ENCODE measurements at places on chromosomes 3 and 15.

DNA sequence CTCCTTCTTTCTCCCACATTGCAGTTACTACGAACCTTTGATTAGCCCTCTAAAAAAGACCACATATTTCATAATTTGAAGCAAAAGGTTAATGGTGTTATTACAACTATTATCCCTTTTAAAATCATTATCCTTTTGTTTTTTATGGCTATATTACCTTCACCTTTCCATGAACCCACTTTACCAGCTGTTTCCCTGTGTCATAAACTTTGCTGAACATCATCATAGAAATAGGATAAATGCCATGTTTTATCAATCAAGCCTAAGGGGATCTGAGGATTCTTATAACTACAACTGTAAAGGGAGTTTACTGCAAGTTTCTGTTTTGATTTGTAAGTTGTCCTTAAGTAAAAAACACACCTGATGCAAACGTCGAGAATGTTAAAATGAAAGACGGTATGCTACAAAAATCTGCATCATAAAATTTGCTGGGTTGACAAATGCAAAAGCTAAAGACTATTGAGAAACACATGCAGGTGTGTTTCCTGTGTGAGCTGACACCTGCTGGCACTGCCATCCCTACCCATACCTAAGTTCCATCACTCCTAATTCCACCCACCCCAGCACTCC lies 39.1 kb upstream of the ARRDC4 start:
- no peak for DNase-seq

DNA sequence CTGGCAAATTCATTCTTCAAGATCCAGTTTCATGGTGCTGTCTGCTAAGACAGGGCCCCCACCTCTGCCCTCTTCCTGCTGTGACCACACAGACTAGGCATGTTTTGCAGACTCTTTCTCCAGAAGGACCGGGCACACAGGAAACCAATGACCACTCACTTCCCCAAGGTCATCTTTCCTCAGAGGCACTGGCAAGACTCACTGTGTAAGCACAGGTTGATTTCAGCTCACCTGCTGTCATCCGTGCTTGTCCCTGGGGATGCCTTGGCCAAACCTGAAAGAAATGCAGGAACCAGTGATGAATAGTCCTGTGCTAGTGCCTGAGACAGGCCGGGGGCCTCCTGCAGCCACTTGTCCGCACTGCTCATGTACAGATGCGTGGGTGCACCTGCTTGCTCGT lies 33.5 kb downstream of the ALS2CL start:
- no peak for DNase-seq

DNA sequence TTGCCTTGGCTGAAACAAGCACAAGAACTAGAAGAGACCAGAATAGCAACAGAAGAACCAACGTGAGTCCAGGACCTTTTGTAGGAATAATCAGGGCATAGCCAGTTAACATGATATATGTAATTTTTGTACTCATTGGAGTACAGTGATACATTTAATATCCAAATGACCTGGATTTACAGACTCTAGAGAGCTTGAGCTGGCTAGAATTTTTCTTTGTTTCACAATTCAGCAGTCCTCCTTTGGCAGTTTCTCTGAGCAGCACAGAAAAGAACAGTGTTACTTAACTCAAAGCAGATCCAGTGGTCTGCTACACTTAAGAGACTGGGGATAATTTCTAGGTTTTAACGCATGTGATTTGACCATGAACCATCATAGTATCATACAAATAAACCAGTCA lies 245.7 kb downstream of the ADAMTSL3 start:
- no peak for DNase-seq

DNA sequence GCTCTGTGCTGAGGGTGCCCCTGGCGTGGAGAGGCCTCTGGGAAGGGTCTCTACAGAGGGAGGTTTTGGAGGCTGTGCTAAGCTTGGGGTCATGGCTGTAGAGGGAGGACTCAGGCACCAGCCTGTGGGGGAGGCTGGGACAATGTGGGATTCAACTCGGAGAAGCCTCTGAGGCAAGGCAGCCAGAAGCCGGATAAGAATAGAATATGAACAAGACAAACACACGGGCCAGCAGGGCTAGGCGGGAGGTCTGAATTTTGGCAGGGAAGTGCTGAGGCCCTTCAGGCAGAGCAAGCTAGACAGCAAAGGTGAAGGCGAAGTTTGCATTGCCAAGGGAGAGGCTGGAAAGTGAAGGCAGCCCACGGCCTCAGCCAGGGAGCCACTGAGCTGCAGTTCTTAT lies 612.1 kb upstream of the NR2F2 start:
- DNase-seq: no peak
